ENCODE measurements at places on chromosomes 12 and 14.
A peak's percentile ranks its signal among the peaks of the same experiment; 100 is the strongest.

DNA sequence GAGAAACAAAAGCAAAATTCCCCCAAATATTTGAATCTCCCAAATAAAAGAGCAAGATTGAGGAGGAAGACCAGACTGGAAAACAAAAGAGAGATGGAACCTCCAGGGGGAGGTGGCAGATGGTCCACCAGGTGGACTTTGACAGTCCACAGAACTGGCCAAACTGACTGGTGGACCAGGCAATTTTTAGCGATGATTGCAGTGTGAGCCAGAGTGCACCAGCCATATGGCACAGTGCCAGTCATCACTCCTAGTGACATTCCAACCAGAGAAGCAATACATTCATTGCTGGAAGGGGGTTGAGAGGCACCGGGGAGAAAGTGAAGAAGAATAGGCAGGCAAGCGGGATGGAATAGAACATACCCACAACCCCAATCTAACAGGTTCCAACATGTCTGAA, 182.9 kb downstream of the EXOC5 start:
- no peak for DNase-seq

DNA sequence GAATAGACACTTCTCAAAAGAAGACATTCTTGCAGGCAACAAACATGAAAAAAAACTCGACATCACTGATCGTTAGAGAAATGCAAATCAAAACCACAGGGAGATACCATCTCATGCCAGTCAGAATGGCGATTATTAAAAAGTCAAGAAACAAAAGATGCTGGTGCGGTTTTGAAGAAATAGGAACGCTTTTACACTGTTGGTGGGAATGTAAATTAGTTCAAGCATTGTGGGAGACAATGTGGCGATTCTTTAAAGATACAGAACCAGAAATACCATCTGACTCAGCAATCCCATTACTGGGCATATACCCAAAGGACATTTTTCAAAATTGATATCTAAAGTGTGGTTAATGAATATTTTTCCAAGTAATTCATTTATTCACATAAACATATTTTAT, 39.6 kb upstream of the LIN7A start:
- no peak for DNase-seq

DNA sequence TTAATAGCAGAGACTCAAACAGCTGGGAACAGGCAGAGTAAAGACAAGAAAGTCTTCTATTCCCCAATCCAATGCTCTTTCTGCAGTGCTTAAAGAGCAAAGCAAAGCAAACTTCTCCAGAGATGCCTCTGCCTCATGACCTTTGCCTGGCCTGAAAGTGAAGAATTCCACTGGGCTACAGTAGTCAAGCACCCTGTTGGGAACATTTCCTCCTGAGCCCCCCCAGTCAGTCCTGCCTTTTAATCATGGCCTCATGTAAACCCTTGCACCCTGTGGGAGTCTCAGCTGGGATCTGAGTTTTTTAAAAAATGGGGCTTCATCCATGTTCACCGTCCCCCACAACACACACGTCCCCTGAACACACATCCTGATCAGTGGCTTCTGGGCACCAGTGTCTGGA, 62.7 kb upstream of the TSPAN11 start:
- no peak for DNase-seq

DNA sequence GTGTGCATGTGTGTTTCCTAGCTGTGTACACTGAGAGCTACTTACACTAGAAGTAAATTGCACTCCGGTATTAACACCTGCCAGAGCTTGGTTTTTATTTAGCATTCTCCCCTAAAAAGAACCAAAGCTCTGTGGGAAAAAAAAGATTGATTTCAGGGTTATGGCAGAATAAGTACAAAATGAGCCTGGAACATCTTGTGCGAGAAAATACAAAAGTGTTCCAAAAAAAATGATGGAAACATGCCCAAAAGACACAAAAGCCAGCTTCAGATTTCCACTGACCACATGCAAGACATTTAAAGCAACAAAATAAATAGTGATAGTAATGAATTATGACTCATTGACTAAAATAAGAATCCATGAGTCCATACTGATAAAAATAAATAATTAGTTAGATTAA, 188.3 kb downstream of the GXYLT1 start:
- DNase-seq = no peak

GRCh38 chr12:50845021-50845647, 2.4 kb downstream of the TMPRSS12 start:
- no peak for DNase-seq

- DNase-seq = no peak
These were observed 40.4 kb upstream of the DIO3 start for GRCh38 chr14:101520621-101521472.

DNA sequence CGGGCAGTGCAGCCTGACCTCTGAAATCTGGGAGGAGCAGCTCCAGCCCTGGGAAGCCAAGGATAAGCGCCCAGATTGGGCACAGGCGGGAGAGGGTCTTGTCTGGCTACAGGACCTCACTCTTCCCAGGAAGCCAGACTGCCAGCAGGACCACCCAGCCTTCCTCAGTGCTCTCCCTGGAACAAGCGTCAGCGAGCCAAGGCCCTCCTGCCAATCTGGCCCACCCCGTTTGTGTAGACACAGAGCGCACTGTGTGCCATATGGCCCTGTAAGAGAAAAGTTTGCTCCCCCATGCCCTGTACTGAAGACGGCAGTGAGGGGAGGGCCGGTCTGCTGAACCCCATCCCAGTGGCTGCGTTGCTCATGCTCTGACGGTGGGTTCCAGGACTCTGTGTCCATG, 1.2 kb upstream of the C14orf180 start:
- DNase-seq = no peak

GRCh38 chr12:124876171-124876570, 12.5 kb upstream of the SCARB1 start:
- no peak for DNase-seq

GRCh38 chr12:49220972-49221371, 32.1 kb upstream of the TUBA1A start:
- no peak for DNase-seq

GRCh38 chr12:101050631-101051030, 159.4 kb downstream of the SLC5A8 start:
- no peak for DNase-seq

- no peak for DNase-seq
These were observed 84.0 kb downstream of the BEGAIN start for GRCh38 chr14:100503251-100503650.

DNA sequence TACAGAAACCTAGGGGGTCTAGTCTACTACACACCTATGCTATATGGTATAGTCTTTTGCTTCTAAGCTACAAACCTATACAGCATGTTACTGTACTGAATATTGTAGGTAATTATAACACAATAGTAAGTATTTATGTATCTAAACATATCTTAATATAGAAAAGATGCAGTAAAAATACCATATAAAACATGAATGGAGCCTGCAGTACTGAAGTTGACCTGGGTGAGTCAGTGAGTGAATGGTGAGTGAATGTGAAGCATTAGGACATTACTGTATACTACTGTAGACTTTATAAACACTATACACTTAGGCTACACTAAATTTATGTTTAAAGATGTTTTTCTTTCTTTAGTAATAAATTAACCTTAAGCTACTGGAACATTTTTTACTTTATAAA, 13.1 kb upstream of the ABCD2 start:
- DNase-seq = no peak

DNA sequence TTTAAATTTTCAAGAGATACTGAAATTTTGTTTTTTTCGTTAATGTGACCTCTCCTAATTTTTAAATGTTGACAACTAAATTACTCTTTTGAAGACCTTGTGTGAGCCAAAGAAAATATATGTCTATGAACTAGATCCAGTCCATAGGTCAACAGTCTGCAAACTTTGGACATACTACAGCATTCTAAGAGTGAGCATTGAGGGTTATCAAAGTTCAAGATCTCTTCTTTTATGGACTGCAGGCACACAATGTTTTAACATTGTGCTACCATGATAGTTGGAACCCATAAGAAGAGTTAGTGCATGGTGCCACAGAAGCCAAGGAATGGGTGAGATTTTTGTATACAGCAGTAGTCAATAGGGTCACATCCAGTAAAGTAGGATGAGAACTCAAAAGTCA, 43.0 kb upstream of the ACSS3 start:
- DNase-seq = no peak

DNA sequence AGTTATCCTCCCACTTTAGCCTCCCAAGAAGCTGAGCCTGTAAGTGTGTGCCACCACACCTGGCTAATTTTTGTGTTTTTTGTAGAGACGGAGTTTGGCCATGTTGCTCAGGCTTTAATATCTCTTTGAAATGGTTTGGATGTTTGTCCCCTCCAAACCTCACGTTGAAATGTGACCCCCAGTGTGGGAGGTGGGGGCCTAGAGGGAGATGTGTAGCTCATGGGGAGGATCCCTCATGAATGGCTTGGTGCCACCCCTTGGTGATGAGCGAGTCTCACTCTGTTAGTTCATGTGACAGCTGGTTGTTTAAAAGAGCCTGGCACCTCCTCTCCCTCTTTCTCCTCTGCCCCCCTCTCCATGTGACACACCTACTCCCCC, 23.6 kb upstream of the TTC7B start:
- DNase-seq = no peak

DNA sequence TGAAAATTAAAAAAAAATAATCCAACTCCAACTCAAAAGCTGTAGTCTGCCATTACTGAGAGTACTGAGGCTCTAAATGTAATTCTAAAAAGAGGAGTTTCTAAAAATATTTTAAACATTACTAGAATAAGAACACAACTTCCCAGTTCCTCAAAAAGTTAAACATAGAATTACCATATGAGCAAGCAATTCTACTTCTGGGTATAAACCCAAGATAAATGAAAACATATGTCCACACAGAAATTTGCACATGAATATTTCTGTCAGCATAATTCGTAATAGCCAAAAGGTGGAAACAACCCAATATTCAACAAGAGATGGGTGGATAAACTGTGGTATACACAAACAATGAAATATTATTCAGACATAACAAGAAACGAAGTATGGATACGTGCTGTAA, 15.0 kb upstream of the NR2C1 start:
- no peak for DNase-seq

- DNase-seq = no peak
These were observed 5.5 kb downstream of the ERP29 start for GRCh38 chr12:112018571-112019237.

DNA sequence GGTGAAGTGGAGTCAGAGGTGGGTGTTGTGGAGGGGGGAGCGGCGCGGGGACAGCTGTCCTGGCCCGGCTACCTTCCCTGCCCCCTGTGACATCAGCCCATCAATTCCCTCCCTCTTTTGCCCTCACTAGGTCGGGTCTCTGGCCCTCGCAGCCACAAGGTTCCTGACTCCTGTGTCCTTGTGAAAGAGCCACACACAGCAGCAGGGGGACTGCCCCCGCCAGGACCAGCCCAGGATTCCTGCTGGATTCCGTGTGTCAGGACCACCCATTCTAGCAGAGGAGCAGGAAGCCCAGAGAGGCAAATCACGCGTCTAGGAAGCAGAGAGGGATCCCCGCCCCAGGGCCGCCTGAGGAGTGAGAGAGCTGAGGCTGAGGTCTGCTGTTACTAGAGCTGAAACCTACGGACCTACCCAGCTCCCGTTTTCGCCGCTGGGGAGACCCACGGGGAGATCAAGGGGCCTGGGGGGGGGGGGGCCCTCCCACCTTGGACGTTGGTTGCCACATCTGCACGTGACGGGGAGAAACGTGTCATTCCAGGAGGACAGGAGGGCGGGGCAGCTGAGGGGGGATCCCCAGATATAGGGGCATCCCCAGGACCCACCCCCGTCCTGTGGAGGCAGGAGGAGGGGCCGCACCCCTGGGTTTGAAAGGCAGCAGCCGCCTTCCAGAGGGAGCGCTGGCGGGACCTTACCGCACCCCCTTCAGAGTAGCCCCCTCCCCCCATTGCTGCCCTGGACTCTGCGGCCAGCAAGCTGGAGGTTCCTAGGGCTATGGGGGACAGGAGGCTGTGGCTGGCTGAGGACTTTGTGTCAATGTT, 12.5 kb upstream of the INF2 start:
- no peak for DNase-seq

DNA sequence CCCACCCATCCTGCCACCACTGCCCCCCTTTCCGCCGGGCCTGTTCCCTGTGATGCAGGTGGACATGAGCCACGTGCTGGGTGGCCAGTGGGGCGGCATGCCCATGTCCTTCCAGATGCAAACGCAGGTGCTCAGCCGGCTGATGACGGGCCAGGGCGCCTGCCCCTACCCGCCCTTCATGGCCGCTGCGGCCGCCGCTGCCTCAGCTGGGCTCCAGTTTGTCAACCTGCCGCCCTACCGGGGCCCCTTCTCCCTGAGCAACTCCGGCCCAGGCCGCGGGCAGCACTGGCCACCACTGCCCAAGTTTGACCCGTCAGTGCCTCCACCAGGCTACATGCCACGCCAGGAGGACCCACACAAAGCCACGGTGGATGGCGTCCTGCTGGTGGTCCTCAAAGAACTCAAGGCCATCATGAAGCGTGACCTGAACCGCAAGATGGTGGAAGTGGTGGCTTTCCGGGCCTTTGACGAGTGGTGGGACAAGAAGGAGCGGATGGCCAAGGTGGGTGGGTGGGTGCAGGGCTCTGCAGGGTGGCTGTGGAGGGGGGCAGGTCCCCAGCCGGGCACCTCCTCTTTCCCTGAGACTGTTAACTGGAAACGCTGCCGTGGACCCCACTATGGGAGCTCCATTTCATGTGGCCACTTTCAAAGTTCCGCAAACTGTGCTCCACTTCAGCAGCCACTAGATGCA, 10.8 kb downstream of the SETD1B start:
- no peak for DNase-seq

- DNase-seq = no peak
These were observed 82.5 kb downstream of the ETV6 start for GRCh38 chr12:11732023-11732422.

DNA sequence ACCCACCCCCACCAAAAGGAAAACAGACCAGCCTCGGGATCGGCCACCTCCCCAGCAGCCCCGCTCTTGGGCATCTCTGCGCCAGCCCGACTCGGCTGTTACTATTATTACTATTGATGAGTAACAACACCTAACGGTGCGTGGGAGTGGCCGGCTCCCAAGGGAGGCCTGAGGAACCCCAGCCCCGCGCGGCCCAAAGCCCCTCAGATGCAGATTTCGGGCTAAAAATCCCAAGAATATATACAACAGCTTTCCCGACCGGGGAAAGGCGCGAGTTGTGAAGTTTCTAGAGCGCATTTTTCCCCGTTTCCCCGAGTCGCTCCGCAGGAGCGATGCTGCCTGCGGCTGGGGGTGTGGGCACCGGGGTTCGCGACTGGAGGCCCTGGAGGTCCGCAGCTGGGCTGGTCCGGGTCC, 565 bp downstream of the NT5DC3 start:
- peak; percentile 22 for DNase-seq

DNA sequence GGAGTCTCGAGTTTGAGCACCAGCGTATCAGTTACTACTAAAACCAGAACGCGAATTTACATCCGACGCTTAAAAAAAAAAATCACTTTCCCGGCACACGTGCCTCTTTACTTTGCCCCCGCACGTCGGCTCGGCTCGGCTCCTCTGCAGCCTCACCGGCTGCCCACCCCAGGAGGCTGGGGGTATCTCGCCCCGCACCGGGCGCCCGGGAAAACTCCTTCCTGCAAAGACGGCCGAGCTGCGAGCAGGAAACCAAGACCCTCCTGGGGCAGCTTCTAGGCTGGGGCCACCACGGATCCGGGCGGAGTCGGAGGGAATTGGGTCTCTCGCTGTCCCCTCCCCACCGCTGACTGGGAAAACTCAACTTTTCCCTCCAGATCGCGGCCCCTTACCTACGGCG, 610 bp downstream of the VSIG10 start:
- DNase-seq = no peak

GRCh38 chr12:129701631-129702101, 202.2 kb downstream of the TMEM132D start:
- DNase-seq = no peak

- DNase-seq = no peak
These were observed 5.1 kb upstream of the ANAPC5 start for GRCh38 chr12:121357331-121357730.
